Stimulated activated naive CD4-positive, alpha-beta T cell (primary cell): ENCODE measurements at places on chromosomes 13 and 19.

- DNase-seq: peak; percentile 71
Observed at GRCh38 chr13:91346850-91347201, 661 bp upstream of the MIR17HG start.

GRCh38 chr19:10007371-10008183 is 2.7 kb downstream of the COL5A3 start:
- DNase-seq: peak; percentile 7

- DNase-seq: no peak
Observed at GRCh38 chr13:21328836-21329477, 130.1 kb downstream of the ZDHHC20 start.

DNA sequence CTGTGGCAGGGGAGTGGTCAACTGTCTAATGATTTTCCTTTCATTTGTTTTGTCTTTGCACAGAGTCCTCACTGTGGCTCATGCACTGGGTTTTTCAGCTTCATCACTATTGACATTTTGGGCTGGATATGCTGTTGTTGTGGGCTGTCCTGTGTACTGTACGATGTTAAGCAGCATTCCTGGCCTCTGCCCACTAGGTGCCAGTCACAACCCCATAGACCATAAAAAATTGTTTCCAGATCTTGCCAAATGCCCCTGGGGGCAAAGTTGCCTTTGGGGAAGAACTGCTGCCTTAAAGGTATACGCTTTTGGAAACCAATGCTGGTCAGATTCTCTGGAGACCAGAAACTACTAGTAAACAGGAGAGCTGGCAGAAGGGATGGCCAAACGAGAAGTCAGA is 310.4 kb downstream of the SPRY2 start:
- no peak for DNase-seq

DNA sequence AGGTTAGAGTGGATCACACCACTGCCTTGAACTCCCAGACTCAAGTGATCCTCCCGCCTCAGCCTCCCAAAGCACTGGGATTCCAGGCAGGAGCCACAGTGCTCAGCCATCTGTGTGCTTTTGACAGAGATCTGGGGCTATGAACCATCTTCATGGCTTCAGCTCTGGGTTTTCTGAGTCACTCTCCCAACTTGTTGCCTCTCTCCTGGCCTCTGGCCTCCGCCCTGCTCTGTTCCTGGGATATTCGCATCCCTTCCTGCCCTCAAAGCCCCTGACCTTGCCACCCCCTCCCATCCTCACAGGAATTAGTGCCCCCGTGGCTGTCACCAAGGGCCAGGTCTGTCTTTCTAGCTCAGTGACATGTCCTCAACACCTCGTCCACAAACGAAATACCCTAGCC is 5.7 kb upstream of the GMIP start:
- no peak for DNase-seq

DNA sequence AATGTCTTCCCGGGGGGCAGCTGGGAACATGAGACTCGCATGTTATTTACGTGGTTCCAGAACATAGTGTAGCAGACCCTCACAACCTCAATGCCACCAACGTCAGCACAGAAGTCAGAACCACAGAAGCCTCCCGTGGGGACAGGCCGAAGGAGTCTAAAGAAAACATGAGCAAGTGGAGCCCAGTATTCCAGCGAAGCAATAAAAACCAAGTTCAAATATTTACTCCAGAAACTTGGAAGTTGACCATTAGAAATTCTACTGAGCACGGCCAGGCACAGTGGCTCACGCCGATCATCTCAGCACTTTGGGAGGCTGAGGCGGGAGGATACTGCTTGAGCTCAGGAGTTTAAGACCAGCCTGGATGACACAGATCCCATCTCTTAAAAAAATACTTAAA is 17.9 kb upstream of the ATP8B3 start:
- DNase-seq: no peak

DNA sequence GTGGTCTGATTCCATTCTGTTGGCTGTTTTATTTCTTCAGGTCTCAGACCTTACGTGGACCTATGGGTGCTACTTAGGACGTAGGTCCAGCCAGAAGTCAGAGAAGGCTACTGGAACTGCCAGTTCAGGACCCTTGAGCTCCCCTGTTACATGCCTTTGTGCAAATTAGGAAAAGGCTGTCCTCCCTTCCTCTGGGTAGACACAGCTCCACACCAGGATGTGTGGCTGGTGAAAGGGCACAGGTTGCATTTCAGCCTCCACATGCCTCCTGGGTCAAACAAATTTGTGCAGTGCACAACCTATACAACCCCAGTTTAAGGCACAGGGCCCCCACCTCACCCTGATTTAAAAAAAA is 43.9 kb upstream of the MAP3K10 start:
- DNase-seq: no peak

- DNase-seq: no peak
Observed at GRCh38 chr19:31601855-31602254, 252.6 kb upstream of the TSHZ3 start.

GRCh38 chr19:53328967-53329366 is 4.6 kb upstream of the ZNF845 start:
- DNase-seq: peak; percentile 6

DNA sequence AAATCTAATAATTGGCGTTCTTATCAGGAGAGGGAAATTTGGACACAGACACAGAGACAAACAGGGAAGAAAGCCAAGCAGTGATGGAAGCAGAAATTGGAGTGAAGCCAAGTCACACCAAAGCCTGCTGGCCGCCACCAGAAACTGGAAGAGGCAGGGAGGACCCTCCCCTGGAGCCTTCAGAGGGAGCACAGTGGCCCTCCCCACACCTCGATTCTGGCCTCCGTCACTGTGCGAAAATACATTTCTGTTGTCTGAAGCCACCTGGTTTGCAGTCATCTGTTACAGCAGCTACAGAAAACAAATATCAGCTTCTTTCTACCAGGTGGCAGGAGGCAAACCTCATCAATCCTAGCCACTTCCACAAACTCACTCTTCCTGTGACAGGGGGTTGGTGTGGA is 8.3 kb upstream of the TLE6 start:
- no peak for DNase-seq

DNA sequence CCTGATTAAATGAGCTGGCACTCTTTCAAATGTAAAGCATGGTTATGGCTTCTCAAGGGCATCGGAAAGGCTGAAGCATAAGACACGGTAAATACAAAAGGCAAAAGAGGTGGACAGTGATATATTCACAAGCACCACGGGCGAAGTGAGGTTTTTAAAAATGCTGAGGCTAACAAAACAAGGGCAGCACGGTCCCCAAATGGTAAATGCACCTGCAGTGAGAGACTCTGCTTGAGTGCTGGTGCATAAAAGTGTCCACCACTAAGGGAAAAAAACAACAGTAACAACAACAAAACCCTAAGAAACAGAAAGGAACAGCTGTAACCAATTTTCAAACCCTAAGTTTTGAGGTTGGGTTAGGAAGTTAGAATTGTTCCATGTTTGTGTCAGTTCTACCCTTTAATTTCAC is 234.9 kb downstream of the PCDH9 start:
- no peak for DNase-seq

DNA sequence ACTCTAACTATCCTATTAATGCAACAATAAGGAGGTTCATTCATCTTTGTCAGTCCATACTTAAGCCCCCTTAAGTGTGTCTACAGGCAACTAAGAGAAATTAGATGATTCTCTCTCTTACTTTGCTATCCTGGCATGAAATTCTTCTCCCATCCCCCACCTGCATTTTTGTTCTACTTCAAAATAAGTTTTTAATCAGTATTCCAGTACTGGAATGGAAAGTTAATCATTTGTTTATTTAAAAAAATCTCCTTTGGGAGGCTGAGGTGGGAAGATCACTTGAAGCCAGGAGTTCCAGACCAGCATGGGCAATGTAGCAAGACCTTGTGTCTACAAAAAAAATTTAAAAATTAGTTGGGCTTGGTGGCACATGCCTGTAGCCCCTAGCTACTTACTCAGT is 222.1 kb downstream of the MZT1 start:
- no peak for DNase-seq

GRCh38 chr13:94157705-94158218 is 321.7 kb downstream of the DCT start:
- DNase-seq: no peak

DNA sequence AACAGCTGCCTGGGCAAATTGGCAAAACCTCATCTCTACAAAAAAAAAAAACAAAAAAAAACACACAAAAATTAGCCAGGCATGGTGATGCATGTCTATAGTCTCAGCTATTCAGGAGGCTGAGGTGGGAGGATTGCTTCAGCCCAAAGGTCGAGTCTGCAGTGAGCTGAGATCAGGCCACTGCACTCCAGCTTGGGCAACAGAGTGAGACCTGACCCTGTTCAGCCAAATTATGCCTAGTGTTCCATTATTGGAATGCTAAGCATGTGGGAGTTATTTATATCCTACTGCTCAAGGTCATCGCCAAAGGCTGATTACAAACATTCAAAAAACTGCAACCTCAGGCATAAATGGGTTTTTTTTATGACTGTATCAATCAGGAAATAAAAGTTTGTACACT is 1251.0 kb upstream of the PCDH9 start:
- no peak for DNase-seq

DNA sequence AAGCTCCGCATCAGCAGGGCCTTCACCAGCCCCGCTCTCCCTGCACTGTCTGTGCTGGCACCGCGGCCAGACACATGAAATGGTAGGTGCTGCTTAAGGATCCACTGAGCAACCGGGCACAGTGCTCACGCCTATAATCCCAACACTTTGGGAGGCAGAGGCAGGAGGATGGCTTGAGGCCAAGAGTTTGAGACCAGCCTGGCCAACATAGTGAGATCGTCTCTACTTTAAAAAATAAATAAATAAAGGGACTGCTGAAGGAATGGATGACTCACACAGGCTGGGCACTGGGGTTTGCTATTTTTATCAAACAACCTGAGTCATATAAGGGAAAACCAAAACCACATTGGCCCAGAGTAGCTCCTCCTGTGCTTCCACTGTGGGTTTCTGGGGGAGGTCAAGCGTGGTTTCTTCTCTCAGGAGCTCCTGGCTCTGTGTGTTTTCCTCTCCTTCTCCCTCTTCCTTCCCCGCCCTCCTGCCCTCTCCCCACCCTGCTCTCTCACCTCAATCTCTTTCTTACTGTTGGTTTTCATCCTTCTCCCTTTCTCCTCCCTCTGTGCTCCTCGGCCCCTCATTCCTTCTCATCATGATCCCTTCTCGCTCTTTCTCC is 21.3 kb downstream of the VRK3 start:
- DNase-seq: no peak

- DNase-seq: peak; percentile 18
Observed at GRCh38 chr19:31349160-31349881, at the start of gene TSHZ3. Gene TSHZ3 (minus strand): TSS chr19:31349436. CDS start chr19:31349219, 217 bp downstream.

DNA sequence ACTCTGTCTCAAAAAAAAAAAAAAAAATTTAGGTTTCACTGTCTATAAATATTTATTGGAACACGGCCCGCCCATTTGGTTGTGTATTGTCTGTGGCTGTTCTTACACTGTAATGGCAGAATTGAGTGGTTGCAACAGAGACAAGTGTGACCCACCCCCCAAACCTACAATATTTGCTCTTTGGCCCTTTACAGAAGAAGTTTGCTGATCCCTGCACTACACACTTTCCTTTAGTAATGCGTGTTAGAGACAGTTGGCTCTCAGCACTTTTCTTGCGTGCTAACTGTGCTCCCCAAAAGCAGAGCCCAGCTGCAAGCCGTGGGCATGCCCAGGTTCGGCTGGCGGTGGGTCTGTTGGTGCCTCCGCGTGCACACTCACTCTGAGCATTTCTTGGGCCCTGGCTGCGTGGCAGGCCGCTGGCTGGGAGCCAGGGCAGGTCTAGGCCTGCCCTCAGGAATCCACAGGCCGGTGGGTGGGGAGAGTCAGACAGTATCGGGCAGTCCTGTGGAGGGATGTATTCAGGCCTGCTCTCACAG is 72.6 kb downstream of the SIPA1L3 start:
- DNase-seq: no peak

- DNase-seq: no peak
Observed at GRCh38 chr13:74367193-74367592, 233.0 kb upstream of the KLF12 start.

DNA sequence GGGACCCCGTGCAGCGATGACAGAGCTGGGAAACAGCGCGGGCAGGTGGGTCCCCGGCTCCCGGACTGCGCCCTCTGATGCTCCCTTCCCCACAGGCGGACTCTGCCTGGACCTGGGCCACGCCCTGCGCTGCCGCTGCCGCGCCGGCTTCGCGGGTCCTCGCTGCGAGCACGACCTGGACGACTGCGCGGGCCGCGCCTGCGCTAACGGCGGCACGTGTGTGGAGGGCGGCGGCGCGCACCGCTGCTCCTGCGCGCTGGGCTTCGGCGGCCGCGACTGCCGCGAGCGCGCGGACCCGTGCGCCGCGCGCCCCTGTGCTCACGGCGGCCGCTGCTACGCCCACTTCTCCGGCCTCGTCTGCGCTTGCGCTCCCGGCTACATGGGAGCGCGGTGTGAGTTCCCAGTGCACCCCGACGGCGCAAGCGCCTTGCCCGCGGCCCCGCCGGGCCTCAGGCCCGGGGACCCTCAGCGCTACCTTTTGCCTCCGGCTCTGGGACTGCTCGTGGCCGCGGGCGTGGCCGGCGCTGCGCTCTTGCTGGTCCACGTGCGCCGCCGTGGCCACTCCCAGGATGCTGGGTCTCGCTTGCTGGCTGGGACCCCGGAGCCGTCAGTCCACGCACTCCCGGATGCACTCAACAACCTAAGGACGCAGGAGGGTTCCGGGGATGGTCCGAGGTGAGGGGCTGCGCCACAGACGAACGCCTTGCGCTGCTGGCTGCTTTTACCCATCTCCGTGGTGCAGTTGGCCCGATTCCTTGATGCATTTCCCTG is 7.8 kb upstream of the SELENOV start:
- DNase-seq: peak; percentile 33

DNA sequence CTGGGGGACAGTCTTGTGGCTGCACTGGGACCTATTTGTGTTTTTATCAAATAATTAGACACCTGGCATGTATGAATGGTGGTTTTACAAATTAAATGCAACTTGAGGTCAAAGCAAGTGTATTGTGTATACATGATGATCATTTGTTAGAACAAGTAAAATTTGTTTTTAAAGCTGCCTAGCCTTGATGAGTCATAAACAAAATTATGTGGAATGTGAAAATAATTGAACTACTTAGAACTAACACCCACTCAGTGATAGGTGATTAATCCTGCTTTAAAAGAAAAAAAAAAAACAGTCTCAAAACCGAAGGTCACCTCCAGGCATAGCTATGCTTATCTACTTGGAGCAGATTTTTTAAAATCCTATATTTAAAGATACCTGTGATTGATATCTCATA is 770.3 kb upstream of the SLITRK5 start:
- DNase-seq: no peak
